ENCODE measurements at places on chromosomes 12 and 14. TPM values are rescaled to one million over a fixed set of nuclear protein-coding genes. Genes with fewer than 3 reads are reported as not detected.

Gene TAS2R7
- total RNA-seq, result not detected

Gene GUCY2C
- not detected for total RNA-seq

Gene SCNN1A
- total RNA-seq, result 3.2 TPM

Gene KRT77
- 0.03 TPM for total RNA-seq

Gene IFI27
- total RNA-seq, result 774 TPM

Gene KRT83
- not detected for total RNA-seq

Gene GNG2
- 6.7 TPM for total RNA-seq

Gene UNC79
- total RNA-seq, result under 0.01 TPM

Gene RTRAF
- total RNA-seq, result 230 TPM

Gene ABHD12B
- not detected for total RNA-seq

Gene PTHLH
- total RNA-seq, result 301 TPM

Gene MYO1H
- not detected for total RNA-seq

Gene CCDC38
- total RNA-seq, result not detected

Gene CCDC197
- not detected for total RNA-seq

Gene NTN4
- total RNA-seq, result 8.9 TPM

Gene PPP2R5E
- total RNA-seq, result 36.9 TPM

Gene RNFT2
- total RNA-seq, result 2.6 TPM

Gene GALNT16
- not detected for total RNA-seq

Gene RAN
- total RNA-seq, result 1,316 TPM

Gene RAP1B
- total RNA-seq, result 175 TPM

Gene TEAD4
- 18.7 TPM for total RNA-seq

Gene SSTR1
- total RNA-seq, result not detected

Gene TAMALIN
- 0.11 TPM for total RNA-seq

Gene HOXC13
- total RNA-seq, result 4.9 TPM

Gene TTLL5
- total RNA-seq, result 25.3 TPM

Gene DMAC2L
- 7.7 TPM for total RNA-seq

Gene PRKD1
- 0.60 TPM for total RNA-seq

Gene KIF26A
- 2.0 TPM for total RNA-seq

Gene DPY19L2
- total RNA-seq, result 2.8 TPM

Gene FAM90A1
- 0.41 TPM for total RNA-seq

Gene PPP1R12A
- total RNA-seq, result 50.1 TPM

Gene PHLDA1
- total RNA-seq, result 138 TPM

Gene SLC2A14
- 0.28 TPM for total RNA-seq

Gene FGF6
- not detected for total RNA-seq

Gene SAMD4A
- 14.8 TPM for total RNA-seq

Gene SERPINA10
- total RNA-seq, result not detected

Gene GAS2L3
- 11.7 TPM for total RNA-seq

Gene SOAT2
- not detected for total RNA-seq

Gene SERPINA12
- total RNA-seq, result not detected

Gene RNASE3
- not detected for total RNA-seq

Gene SVOP
- not detected for total RNA-seq

Gene SLC25A47
- total RNA-seq, result not detected

Gene PLA2G1B
- total RNA-seq, result not detected

Gene CSAD
- total RNA-seq, result 4.4 TPM

Gene DCN
- total RNA-seq, result 0.48 TPM
